ENCODE measurements at places on chromosomes 2 and 18.

- no peak for DNase-seq
These were observed 491.2 kb upstream of the HS6ST1 start for GRCh38 chr2:128809880-128810279.

DNA sequence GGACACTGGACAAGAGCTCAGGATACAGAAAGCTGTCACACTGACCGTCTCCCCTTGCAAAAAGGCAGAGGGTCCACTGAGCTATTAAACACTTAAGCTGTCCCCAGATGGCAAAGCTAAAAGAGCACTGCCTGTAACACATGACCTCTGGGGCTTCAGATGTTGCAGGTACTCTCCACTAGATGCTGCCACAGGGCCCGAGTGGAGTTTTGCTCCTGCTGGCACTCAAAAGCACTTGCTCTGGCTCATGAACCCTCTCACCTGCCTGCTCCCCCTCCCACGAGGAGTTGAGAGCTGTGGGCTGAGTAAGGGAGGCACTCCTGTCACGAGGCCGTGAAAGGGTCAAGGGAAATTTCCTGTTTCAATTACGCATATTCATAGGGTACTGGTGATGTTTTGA, 227.9 kb downstream of the PRKCE start:
- no peak for DNase-seq

- DNase-seq, result no peak
These were observed 4.8 kb downstream of the NT5C1B start for GRCh38 chr2:18584608-18584954.

GRCh38 chr2:190181123-190181669, 118.7 kb upstream of the MSTN start:
- no peak for DNase-seq

GRCh38 chr2:115976916-115977315, 1534.5 kb downstream of the DPP10 start:
- DNase-seq, result no peak

GRCh38 chr2:150495993-150496627, 8.6 kb upstream of the RND3 start:
- DNase-seq, result peak; percentile 95

DNA sequence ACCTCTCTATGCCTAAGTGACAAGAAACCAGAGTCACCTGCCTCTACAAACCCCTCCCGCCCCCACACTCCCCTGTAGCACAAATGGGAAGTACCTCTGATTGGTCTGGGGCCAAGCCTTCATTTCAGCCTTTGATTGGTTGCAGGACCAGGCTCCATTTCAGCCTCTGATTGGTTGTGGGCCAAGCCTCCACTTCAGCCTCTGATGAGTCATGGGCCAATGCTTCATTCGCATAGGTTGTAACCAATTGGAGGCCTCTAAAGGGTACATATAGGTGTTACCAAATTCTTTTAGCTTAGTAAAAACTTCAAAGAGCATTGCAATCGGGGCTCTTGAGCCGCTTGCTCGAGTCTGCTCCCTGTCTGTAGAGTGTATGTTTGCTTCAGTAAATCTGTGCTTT, 25.0 kb downstream of the CCDC102B start:
- DNase-seq, result no peak

GRCh38 chr2:127106457-127106990, 430 bp downstream of the BIN1 start:
- DNase-seq, result no peak

GRCh38 chr2:216188956-216189355, 79.8 kb downstream of the XRCC5 start:
- DNase-seq, result peak; percentile 85

DNA sequence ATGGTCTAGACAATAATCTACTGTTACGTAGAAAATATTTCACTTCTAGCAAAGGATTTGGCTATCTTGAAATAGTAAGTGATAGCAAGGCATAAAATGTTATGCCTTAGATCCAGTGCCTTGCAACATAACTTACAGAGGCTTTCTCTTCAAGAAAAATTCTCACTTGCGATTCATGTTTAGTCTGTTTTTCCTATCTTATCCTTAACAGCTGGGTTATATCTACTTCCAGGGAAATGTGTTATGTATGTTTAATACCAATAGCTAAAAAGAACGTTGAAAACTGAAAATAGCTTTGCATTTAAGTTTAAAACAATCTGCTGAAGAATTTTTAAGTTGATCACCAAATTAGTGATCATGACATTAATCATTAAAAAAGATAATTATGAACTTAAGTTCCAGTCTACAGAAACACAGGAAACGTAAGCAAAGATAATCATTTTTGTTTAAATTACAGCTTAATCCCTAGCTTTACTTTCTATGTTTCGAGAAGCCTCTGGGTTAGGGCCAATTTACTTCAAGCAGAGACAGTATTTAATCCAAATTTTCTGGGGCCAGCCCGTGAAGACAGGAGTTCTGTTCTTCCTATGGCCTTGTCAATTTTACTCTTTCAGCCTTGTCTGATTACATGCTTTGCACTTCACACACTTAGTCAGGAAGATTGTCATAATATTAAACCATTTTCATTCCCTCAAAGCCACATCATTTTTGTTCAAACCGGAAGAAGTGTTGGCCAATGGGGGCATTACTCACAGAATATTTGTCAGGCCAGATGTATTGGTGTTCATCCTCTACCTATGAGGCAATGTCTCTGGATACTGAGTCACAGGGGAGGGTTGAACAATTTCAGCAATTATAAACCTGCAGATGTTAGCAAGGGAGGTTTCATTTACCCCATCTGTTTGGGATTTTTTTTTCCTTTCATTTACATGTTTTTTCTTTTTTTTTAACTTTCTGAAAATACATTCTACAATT, 1132.9 kb upstream of the ZEB2 start:
- DNase-seq, result peak; percentile 60

- no peak for DNase-seq
These were observed 61.7 kb downstream of the CERS6 start for GRCh38 chr2:168517816-168518215.

DNA sequence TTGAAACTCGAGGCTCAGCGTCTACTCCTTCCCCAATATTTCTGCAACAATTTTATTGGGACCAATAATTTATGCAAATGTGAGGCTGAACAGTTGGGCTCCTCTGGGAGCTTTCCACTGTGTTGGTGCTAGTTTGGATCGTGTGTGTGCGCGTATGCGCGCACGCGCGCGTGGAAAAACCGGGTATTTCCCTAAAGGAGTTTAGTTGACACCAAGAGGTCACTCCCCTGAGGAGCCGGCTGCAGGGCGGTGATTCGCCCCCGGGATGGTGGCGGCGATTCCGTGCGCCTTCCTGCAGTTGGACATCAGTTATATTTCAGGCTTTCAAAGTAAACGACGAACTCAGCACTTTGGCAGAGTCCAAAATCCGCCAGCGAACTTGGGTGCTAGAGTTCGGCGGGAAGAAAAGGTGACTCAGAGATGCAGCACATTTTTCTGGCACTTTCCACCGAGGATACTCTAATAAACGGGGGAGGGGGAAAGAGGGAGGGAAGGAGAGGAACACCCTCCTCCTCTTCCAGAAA, 186.5 kb upstream of the FANCL start:
- peak; percentile 46 for DNase-seq

GRCh38 chr2:62147610-62148301, 48.2 kb upstream of the B3GNT2 start:
- no peak for DNase-seq

GRCh38 chr2:110716959-110717645, 15.3 kb upstream of the ACOXL start:
- DNase-seq, result no peak

Data from adipocyte (in vitro differentiated cells).